MCF 10A (cell line): ENCODE measurements at places on chromosomes 11 and 22. TPM values are rescaled to one million over a fixed set of nuclear protein-coding genes. Genes with fewer than 3 reads are reported as not detected.

GRCh38 chr22:24938741-24939341 lies 7.7 kb downstream of the LHFPL7 start:
- DNase-seq = peak; percentile 73

DNA sequence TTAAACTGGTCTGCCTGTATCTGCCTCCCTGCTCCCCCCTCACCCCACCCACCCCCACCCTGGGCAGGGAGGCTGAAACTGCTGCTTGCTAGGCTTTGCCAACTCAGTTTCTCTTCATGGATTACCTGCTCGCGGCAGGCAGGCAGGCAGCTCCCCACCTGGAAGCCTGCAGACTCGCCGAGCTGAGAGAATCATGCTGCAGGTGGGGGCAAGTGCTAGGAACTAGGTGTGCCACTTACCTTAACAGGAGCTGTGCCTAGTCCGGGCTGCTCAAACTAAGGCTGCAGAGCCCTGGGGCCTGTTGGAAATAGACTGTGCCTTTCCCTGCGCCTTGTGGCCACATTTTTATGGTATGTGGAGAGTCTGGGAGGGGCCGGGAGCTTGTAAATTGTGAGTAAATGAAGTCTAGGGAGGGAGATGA lies 30.3 kb downstream of the MARK2 start:
- no peak for DNase-seq

- DNase-seq = peak; percentile 51
Observed at GRCh38 chr11:3003396-3004231, 11.5 kb upstream of the NAP1L4 start.

DNA sequence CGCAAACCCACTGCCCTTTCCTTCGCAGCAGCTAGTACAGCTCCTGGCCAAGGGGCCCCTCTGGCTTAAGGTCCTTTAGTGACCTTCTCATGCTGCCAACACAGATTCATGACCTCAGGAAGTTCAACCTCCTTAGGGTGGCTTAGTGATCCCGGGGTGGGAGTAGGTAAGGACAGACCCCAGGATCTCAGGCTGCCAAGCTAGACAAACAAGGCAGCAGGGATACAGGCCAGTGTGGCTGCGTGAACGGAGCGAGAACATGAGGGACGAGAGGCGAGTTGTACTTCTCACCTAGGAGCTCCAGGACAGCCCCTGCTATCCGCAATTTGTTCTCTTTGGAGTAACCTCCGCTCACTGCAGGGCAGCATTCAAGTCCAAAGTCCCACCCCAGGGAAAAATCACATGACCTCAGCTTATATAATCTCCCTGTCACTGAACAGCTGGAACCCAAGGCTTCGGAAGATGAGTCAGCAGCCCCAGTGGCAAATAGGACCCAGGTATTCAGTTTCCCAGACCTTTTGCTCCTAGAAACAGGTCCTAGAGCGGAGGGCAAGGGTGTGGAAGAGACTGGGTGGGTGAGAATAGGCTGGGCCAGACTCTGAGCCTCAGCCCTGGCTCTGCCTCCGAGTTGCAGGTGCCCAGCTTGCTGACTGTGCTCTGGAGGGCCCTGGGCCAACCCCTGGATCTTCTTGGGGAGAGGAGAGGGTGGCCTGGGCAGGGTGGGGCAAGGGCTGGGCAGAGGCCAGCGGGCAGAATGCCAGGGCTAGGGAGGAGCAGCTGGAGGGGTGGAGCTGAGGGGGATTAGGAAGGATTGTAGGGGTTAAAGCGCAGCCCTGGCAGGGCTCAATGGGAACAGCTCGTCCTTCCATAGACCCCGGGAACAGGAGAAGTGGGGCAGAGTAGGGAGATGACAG lies 13.1 kb downstream of the USP2 start:
- peak; percentile 93 for DNase-seq

- no peak for DNase-seq
Observed at GRCh38 chr11:116993599-116993998, 104.6 kb downstream of the SIK3 start.

The DBX1 gene
- total RNA-seq = not detected in 2 replicates

The SNX32 gene
- total RNA-seq = not detected in 2 replicates

DNA sequence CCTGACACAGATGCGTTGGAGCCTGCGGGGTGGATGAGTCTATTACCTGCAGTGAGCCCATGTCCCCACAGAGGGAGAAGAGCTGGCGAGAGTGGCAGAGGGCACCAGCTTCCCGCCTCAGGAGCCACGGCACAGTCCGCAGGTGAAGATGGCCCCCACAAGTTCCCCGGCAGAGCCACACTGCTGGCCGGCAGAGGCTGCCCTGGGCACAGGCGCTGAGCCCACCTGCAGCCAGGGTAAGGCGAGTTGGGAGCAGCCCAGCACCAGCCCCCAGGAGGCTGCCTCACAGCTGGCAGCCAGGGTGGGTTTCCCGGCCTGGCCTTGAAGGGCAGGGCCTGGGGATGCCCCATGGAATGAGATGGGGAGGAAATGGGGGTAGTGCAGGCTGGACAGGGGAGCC lies 5.2 kb upstream of the SUSD2 start:
- no peak for DNase-seq

The ANO1 gene
- not detected in 2 replicates for total RNA-seq

The MRGPRX3 gene
- total RNA-seq = 0.34 and 0.79 TPM in 2 replicates

The SLC22A25 gene
- not detected in 2 replicates for total RNA-seq

GRCh38 chr11:63770763-63771162 lies 2.2 kb upstream of the ZFTA start:
- no peak for DNase-seq

The TEX54 gene
- not detected in 2 replicates for total RNA-seq

The NOL12 gene
- 47.1 and 50.8 TPM in 2 replicates for total RNA-seq

GRCh38 chr22:44793506-44794172 lies 41.3 kb downstream of the ARHGAP8 start:
- no peak for DNase-seq

DNA sequence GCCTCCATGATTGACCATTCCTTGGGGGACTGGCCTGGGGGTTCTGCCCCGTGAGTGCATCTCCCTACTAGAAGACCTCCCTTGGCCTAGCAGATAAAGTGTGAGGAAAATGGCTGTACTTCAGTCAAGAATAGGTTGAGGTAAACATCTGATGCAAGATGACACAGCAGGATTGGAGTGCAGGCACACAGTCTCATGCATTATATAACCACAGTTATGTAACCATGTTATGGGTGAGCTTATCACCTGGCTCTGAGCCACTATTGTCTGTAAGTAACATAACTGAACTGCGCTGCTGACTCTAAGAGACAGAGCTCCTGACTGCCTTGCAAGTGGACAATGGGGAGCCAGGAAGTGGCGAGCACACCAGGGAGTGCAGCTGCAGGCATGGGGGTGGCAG lies 378.7 kb upstream of the ANO5 start:
- DNase-seq = peak; percentile 18

GRCh38 chr11:1832211-1832919 lies 2.4 kb upstream of the SYT8 start:
- DNase-seq = no peak

The PTGDR2 gene
- not detected in 2 replicates for total RNA-seq

- DNase-seq = no peak
Observed at GRCh38 chr11:32065865-32066629, 24.8 kb upstream of the RCN1 start.

DNA sequence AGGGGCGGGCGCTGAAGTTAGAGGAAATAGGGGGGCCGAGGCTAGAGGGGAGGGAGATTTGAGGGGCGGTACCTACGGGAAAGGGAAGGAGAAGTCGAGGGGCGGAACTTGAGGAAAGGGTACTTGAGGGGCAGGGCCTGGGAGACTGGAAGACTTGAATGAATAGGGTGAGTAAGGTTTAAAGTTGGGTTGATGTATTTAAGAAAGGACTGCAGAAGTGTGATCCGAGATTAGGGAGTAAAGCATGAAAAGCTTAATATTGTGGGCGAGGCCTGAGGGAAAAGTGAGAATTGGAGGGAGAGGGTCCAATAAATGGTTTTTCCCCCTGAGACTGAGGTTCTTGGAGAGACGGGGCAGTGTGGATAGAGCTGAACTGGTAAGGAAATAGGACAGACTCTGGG lies 723 bp downstream of the HSCB start:
- no peak for DNase-seq

The CRYBB1 gene
- total RNA-seq = not detected in 2 replicates

GRCh38 chr11:26702406-26702805 lies 19.5 kb downstream of the SLC5A12 start:
- no peak for DNase-seq

The CDHR5 gene
- not detected in 2 replicates for total RNA-seq

DNA sequence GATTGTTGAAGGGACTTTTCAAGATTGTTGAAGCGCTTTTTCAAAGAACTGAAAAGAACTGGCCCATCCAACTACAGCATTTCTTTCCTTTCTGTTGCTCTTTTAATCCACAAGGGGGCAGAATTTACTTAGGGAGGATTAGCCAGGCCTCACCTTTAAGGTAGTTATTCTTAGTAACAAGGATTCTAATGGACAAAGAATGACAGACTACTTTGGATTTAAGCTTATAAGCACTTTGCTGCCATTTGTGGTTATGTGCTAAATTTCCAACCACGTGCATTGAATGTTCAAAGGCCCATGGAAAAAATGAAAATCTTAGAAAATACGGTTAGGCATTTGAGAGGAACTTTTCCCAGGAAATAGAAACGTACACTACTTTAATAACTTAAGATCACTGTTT lies 49.5 kb upstream of the HSPA8 start:
- DNase-seq = peak; percentile 73

DNA sequence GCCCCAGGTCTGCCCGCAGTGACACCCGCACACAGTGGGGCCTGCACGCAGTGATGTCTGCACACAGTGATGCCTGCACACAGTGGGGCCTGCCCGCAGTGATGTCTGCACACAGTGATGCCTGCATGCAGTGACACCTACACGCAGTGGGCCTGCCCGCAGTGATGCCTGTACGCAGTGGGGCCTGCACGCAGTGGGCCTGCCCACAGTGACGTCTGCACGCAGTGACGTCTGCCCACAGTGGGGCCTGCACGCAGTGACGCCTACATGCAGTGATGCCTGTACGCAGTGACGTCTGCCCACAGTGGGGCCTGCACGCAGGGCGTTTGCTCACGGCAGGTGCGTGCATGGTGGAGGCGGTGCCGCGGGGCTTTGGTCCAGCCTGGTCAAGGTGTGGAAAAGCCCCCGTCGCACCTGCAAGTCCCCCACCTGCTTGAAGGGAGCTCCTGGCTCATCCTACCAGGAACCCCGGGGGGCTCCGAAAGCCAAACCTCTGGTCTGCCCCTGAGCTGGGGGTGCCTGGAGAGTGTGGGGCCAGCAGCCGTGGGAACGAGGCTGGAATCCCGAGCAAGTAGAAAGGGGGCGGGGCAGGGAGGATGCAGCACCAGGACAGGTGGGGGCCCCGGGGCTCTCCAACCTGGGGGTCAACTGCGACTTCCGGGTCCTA lies 8.9 kb upstream of the SYT8 start:
- DNase-seq = no peak

The PPP1R14B gene
- total RNA-seq = 583 and 684 TPM in 2 replicates

GRCh38 chr22:40578171-40578570 lies 58.3 kb downstream of the MRTFA start:
- no peak for DNase-seq

DNA sequence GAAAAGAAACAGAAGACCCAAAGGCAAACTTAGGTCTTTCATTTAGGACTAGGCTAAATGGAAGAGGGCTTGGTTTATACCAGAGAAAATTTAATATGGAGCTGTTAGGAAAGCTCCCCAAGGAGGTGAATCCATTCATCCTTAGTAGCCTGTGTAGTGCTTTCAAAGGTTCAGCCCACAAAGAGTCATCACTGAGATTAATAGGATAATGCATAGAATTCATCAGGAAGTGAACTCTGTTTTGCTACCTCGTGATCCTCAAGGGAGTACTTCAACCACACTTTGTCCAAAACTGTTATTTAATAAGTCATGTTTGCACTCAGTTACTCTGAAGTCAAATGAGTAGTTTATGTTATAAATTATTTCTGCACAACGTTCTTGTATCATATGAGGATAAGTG lies 43.3 kb upstream of the MMP7 start:
- DNase-seq = peak; percentile 62

DNA sequence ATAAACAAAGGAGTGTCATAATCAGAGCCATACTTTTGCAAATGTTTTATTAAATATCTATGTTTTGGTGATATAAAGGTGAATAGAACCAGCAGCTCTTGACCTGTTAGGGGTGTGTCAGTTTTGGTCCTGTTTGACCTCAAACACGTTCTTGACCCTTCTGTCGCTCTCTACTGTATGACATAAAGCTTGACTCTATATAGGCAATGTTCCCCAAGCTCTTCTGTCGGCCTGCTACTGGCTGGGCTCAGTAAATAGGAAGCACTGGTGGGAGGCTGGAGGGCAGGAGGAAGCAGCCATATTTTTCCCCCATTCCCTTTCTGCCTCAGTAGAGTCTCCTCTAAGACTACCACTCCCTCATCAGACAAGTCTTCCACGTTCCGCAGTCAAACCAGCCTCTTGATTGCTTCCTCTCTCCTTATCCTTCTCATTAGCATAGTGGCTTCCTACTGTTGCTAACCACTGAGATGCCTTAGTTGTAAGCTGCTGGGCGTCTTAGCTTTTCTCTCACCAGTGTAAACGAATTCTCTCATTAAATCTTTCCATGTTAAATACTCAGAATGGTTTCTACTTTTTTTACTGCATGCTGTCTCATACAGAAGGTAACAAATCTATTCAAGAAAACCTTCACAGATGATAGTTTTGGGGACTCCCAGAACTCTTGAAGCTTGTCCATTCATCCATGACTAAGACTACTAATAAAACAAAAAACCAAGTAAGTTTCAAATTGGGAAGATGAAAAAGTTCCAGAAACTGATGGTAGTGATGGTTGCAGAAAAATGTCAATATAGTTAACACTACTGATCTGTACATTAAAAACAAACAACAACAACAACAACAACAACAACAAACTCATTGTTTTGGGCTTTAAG lies 3.3 kb downstream of the NPAT start:
- DNase-seq = no peak

DNA sequence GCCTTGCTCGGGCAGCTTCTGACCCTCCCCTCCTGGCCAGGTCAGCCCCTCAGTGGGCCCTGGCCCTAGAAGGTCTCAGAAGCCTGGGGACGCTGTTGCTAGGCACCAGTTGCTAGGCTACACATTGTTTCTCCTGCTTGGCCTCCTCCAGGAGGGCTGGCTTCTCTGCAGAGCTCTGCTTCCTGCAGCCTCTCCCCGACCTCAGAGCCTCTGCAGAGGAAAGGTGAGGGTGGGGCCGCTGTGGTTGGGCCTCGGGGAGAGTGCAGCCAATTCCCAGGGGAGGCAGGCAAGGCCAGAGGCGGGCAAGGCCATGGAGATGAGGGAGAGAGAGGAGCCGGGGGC lies 27.6 kb upstream of the LRRC10B start:
- DNase-seq = no peak

- peak; percentile 47 for DNase-seq
Observed at GRCh38 chr11:65043881-65044501, 3.0 kb downstream of the SAC3D1 start.

DNA sequence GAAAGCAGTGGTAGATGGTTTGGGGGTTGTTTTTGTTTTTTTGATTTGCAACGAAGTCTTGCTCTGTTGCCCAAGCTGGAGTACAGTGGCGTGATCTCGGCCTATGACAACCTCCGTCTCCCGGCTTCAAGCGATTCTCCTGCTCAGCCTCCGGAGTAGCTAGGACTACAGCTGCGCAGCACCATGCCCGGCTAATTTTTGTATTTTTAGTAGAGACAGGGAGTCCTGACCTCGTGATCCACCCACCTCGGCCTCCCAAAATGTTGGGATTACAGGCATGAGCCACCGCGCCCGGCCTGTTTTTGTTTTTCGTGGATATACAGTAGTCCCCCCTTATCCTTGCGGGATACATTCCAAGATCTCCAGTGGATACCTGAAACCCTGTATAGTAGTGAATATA lies 6.6 kb downstream of the EP300 start:
- DNase-seq = no peak

GRCh38 chr22:41597635-41597953 lies 8.0 kb upstream of the PMM1 start:
- no peak for DNase-seq

GRCh38 chr11:10454878-10455631 lies at the start of gene AMPD3:
TSS of gene AMPD3 (plus strand) at chr11:10455264. CDS start at chr11:10461520, 6,256 bp downstream.
- DNase-seq = peak; percentile 93

GRCh38 chr22:26888887-26889286 lies 231.5 kb downstream of the MIAT start:
- DNase-seq = no peak

The MS4A15 gene
- total RNA-seq = not detected in 2 replicates
